ENCODE measurements at places on chromosomes 5 and 9.

GRCh38 chr5:161001604-161002003 is 149.6 kb upstream of the ATP10B start:
- no peak for DNase-seq

- no peak for DNase-seq
Measured at GRCh38 chr9:97855486-97855875, 2.5 kb downstream of the FOXE1 start.

DNA sequence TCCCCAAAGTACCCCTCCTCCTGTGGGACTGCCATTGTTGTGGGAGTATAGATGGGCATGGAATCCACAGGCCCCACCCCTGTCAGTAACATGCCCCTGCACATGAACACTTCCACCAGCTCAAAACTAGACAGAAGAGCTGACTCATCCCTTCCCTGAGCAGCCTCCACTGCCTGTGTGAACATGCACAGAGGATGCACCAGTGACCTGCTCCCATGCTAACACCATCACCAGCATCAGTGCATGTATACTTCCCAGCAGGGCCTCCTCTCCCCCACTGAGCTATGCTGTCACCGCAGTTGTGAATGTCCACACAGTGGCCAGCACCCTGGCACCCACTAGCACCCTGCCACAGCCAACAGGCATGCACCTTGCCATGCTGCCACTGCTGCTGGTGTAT is 939.8 kb downstream of the EFNA5 start:
- DNase-seq: no peak

- no peak for DNase-seq
Measured at GRCh38 chr9:91948597-91949391, 1.2 kb downstream of the ROR2 start.

DNA sequence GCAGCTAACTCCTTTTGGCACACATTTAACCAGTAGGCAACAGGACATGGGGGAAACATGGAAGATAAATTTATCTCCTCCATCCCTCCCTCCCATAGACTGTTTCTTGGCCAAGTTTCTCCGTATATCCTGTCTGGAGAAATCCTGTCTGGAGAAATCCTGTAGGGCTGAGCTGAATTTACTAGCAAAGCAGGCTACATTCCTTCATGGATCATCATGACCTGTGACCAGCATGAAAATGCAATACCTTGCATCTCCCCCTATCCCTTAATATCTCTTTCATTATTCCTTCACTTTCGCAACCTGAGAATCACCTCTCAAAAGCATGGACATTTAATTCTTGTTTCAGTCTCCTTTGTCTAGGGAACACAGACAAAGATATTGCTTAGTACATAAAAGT is 379.1 kb downstream of the PSAT1 start:
- no peak for DNase-seq

DNA sequence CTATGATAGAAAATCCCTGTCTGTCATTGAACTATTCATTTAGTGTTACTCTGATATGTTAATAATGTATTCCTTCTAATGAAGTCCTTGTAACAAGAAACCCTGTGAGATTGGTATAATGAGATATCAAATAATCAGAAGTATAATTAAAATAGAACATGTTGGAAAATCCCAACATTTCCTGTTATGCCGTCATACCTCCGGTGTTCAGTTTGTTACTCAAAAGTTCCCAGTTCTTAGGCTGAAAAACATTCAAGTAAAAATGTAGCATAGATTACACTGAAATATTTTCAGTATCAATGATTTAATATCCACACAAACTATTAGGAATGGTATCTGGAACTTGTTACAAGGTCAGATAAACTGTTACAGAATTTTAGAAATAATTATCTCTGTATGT is 227.5 kb downstream of the GNA14 start:
- no peak for DNase-seq

- no peak for DNase-seq
Measured at GRCh38 chr9:17772223-17772622, 193.4 kb downstream of the SH3GL2 start.

DNA sequence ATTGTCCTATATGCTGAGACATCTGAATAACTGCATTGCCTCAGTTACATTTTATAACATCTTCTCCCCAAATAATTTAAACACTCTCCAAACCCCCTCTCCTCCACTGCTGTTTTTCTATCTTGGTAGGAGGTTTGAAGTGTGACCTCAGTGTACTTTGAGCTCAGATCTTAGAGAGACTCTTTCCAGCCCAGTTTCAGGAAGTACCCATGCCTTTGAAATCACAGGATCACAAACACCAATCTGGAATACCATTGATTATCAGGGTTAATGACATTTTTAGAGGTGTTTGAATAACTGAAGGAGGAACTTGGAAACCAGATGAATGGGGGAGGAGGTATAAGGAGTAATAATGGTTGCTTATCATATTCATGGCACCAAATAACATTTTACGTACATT is 93.2 kb downstream of the GCNT1 start:
- no peak for DNase-seq

DNA sequence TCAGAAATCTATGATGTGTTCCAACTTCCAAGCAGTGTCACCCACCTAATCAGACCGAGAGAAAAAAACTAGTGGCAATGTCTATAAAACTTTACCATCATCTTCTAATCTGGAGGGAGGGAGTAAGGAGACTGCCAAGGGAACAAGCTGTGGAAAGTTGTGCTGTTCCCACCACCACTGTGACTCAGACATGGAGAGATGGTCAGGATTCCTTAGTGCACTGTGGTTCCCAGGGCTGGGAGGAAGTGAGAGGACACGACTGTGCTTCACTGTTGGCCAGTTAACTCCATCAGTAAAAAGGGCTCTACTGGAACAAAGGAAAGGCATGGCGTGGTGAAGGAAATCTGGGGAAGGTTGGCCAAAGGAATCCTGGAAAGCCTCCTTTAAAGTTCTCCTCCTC is 18.8 kb downstream of the TICAM2 start:
- no peak for DNase-seq

DNA sequence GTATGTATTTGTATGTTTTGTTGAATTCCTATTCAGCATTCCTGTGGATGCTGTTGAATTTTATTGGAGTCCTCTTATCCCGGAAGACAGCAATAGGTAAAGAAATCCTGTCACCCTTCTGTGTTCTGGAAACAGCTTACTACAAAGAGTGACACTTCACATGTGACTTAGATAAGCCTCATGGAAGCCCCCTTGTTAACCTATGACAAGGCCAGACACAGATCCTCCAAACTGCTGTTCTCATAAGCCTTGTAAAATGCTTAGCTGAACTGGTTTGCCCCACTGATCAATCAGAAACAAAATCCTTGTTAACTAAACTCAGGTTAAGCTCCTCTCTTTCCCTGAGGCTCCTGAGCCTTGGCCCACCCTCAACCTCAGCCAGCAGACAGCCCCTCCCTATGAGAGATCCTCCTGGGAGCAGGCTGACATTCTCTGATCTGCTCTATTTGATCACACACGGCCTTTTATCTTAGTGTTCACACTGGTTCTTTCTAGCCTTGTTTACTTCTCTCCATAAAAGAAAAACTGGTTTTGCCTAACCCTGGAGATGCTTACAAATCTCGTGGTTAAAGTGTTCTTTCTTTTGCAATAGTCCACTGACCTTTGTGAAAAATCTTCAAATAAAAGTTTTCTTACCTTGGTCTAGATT is 29.4 kb upstream of the ATP6V1G1 start:
- DNase-seq: no peak

DNA sequence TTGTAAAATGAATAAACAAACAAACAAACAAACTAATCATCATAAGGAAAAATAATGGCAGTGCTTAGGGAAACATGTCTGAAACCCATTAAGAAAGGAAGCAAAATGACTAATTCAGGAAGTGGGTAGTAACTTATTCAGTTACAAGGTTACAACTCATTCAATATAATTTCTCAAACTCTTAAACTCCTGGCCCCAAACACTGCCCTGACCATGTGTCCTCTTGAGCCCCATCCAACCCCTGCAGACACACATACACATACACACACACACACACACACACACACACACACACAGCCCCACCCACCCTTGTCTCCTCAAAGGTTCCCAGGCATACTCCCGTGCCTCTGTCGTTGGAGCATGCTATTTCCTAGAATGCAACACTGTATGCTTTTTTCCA is 193.9 kb downstream of the SEC61B start:
- DNase-seq: no peak

DNA sequence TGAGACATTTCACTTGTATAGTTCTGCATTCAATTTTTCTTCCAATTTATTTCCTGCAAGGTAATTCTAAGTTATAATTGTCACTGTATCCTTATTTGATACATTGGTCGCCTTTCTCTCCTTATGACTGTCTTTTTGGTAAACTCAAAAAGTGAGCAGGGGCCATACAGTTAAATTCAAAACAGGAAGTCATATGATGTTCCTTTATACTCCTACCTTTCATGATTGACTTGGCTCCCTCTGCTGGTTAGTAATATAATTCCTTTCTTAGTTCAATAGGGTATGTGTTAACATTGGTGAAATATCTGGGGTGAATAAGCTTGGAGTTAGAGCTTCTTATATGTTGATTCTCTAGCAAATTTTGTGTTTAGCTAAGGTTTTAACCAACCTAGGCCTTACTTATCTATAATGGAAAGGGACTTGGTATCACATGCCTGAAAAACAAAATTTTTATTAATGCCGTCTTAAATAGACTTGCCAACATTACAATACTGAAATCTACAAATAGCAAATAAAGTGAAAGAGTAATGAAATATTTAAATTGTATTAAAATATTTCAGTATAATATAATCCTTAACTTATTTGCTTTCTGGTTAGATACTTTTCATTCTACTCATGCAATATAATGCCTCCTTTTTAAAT is 6.0 kb upstream of the NIPBL start:
- DNase-seq: no peak

- DNase-seq: peak; percentile 51
Measured at GRCh38 chr9:109640580-109641371, 139.2 kb upstream of the PALM2AKAP2 start.

All from nucleus accumbens (tissue), 56 donors.